ENCODE measurements at places on chromosomes 1 and 21. TPM values are rescaled to one million over a fixed set of nuclear protein-coding genes. Genes with fewer than 3 reads are reported as not detected.

KCNE2 gene
- polyA plus RNA-seq: not detected

HSPA6 gene
- polyA plus RNA-seq: 0.61 TPM

SPRR3 gene
- polyA plus RNA-seq: not detected

CD247 gene
- polyA plus RNA-seq: 1,335 TPM

FAM43B gene
- polyA plus RNA-seq: not detected

CALML6 gene
- polyA plus RNA-seq: not detected

KRTAP7-1 gene
- not detected for polyA plus RNA-seq

REN gene
- polyA plus RNA-seq: not detected

FMO1 gene
- not detected for polyA plus RNA-seq

GRCh38 chr1:173127369-173128307 lies 76.9 kb upstream of the TNFSF18 start:
- DNase-seq: no peak

DNA sequence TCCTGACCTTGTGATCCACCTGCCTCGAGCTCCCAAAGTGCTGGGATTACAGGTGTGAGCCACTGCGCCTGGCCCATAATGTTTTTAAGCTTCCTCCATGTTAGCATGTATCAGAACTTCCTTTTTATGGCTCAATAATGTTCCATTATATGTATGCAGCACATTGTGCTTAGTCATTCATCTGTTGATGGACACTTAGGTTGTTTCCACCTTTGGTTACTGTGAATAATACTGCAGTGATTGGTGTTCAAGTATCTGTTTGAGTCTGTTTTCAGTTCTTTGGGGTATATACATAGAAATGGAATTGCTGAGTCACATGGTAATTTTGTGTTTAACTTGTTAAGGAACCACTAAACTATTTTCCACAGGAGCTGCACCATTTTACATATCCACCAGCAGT lies 17.7 kb downstream of the CMPK1 start:
- DNase-seq: no peak

DNA sequence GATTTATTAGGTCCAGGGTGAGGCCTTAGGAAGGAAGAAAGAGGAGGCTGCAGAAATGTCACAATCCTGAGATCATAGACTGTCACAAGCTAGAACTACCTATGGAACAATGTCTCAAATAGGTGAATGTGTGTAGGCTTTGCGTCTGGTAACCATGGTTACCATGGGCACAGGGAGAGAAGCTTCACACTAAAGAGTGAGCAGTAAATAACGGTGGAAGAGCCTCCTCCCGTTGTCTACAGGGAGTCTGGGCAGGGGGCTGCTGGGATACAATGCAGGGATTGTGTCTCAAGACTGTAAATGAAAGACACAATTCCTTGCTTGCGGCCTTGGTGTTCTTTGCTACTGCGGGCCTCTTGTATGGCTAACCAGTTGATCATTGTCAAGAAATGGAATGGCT lies 28.2 kb upstream of the KCNJ6 start:
- no peak for DNase-seq

- DNase-seq: no peak
These were observed 21.8 kb downstream of the FCRL3 start for GRCh38 chr1:157678721-157679120.

GRCh38 chr1:57963581-57963980 lies 539.7 kb upstream of the DAB1 start:
- DNase-seq: no peak

DNA sequence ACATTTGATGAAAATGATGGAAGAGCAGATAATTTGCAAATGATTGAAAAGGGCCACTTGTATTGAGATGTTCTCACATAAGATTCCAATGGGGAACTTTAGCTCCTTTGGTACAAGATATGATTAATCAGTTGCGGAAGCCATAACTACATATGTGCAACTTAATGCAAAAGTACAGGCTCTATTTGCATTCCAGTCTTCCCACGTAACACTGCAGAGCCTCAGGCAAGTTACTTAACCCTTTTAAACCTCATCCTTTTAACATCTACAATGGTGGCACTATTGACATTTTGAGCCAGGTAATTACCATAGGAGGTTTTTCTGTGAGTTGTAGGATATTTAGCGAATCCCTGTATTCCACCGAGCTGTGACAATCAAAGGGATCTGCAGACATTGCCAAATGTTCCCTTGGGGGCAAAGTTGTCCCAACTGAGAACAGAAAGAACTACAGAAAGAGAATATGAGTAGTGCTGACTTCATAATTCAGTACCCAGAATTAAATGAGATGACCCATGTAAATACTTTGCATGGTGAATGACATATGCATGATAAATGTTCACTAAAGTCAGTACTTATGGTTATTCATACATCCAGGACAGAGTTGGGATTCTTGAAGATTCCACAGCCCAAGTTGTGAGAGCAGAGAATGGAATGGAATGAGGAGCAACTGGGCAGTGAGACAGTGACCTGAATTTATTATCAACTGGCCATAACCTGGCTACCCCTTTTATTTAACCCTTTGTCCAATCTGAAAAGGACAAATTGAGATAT lies 62.6 kb downstream of the SPAG17 start:
- DNase-seq: no peak

- DNase-seq: no peak
These were observed 248.0 kb upstream of the FOXD3 start for GRCh38 chr1:63074321-63074720.

DNA sequence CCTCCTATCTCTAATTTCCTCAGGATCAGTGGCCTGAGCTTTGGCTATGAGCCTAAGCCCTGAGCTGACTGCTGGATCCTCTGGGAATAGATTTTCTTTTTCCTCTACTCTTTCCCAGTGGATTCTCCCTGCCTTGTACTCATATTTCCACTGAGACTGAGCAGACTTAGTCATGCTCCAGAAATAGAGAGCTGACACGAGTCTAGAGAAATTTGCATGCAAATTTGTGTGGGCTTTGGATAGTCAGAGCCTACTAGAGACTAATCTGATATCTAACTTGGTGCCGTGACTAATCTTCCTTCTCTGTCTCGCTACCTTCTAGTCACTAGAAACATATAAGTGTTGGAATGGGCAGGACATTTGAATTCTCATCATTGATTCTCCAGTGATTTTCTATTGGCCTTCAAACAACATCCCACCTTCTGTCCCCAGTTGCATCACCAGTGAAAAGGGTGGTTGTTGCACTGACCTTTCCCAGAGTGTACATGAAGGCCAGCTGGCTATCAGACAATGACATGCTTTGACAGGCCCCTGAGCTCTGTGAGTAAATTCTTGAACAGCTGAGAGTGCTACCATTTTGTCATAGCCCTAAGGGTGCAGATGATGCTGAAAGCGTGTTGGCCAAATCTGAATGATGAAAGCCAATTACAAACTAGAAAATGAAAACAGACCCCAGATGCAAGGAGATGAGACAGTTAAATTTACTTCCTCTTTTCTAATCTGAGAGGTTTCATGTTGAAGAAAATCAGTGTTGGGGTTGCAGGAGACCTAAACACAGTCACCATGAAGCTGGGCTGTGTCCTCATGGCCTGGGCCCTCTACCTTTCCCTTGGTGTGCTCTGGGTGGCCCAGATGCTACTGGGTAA lies at the start of gene FCRLA:
TSS of gene FCRLA (plus strand) at position 748 of the 866 bp plus-strand sequence. CDS start at position 784, 36 bp downstream.
- no peak for DNase-seq

Data from immature natural killer cell (primary cell).